ENCODE measurements at places on chromosomes 12 and 14.
A peak's percentile ranks its signal among the peaks of the same experiment; 100 is the strongest.

- no peak for DNase-seq
These were observed 591.2 kb downstream of the VRK1 start for GRCh38 chr14:97388408-97388807.

GRCh38 chr12:109995361-109995685 is 845 bp downstream of the GIT2 start:
- no peak for DNase-seq

GRCh38 chr14:64232095-64232838 is 61.9 kb downstream of the ESR2 start:
- peak; percentile 63 for DNase-seq

- no peak for DNase-seq
These were observed 10.9 kb downstream of the CLEC7A start for GRCh38 chr12:10119066-10119465.

DNA sequence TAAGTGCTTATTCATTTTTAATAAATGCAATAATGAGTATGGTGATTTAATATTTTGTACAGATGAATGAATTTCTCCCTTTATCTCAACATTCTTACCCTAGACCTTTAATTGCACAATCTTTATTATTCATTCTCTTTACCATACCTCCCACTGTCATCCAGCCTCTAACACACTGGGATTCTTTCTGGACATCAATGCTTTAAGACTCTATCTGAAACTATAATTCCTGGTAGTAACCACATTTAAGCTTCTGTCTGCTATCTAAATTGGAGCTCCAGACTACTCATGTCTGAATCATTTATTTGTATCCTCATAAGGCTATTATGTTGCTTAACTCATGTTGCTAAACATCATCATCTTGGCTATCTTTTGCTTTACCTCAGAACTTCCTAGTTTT is 270.2 kb downstream of the ALG10B start:
- DNase-seq, result no peak

- DNase-seq, result no peak
These were observed 58.1 kb downstream of the ISCA2 start for GRCh38 chr14:74551431-74552371.

- DNase-seq, result no peak
These were observed 290.7 kb upstream of the AMIGO2 start for GRCh38 chr12:47370421-47370820.

DNA sequence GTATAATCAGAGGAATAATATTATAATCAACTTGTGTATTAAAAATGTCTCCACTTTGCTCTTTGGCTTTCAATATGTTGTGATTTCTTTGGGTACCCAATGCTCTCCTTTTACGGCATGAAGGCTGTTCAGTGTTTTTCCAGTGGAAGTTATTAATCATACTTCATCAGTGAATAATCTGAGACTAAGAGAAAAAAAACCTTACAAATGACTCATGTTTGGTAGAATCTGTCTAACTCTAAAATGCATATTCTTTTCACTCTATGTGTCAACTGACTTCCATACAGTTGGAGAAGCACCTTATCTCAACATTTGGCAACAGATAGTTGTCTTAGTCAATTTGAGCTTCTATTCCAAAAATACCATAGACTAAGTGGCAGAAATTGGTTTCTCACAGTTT is 82.2 kb downstream of the PTPRO start:
- no peak for DNase-seq

GRCh38 chr12:30930238-30930637 is 3.7 kb downstream of the TSPAN11 start:
- no peak for DNase-seq

GRCh38 chr12:3173008-3173553 is 95.9 kb downstream of the TSPAN9 start:
- DNase-seq, result no peak

DNA sequence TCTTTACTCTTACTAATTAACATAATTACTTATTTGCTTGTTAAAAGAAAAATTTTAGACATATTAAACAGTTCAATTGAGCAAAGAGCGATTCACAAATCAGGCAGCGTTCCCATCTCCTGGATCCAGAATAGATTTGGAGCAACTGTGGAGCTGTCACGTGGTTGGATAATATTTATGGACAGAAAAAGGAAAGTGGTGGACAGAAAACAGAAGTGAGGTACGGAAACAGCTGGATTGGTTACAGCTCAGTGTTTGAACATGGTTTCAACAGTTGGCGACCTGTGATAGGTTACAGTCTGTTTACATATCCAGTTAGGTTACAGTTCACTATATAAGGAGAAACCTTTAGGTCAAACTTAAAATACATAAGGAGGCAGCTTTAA is 19.7 kb upstream of the FAM234B start:
- no peak for DNase-seq

GRCh38 chr14:68416171-68416570 is 376.7 kb downstream of the ZFP36L1 start:
- no peak for DNase-seq

- DNase-seq, result no peak
These were observed 29.7 kb downstream of the CPNE8 start for GRCh38 chr12:38875586-38876228.

DNA sequence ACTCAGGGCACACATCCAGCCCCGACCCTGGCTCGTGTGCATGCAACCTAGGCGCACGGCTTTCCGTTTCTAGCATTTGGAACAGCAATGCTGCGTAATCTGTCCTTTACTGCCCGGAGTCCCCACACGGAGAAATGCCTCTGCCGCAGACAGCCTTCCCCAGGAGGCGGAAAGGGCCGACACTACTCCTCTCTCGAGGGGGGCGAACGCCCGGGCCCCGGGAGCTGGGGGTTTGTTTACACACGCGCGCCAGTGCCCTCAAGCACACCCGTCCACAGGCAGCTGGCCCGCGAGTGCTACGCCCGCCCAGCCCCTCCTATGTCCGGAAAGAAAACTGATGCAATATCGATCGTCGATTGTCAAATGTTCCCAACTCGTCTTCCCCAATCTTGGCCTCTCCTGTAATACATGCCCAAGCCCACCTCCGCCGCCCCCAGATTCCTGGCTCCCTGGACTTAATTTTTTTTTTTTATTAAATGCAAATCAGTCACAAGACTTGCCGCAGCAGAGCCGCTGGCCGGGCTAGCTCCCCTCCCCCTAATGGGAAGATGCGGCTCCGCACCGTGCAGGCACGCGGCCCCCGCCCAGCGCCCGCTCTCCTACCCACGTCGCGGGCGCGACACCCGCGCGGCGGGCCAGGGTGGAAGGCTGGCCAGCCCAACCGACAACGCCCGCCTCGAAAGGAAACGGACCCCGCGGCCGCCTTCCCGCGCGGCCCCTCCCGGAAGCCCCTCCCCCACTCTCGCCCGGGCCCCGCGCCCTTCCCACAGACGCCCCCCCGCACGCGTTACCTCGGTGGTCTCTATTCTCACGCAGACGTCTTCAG is 642 bp downstream of the SLC38A2 start:
- no peak for DNase-seq

DNA sequence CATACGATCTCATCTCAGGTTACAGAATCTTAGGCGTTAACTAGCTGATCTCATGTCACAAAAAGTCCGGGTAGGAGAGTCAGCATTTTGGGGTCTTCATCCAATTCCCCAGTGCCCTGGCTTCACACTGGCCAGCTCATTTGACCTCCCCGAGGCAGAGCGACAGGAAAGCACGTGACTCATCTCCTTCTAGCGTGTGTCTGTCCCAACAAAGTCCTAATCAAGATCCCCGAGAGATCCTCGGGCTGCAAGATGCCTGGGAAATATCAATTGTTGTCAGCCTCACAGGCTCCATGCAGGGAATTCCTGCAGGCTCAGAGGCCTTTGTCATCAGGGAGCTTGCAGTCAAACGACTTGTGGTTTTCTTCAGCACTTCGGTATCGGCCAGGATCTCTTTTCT is 57.5 kb downstream of the ZNF664 start:
- DNase-seq, result peak; percentile 45

DNA sequence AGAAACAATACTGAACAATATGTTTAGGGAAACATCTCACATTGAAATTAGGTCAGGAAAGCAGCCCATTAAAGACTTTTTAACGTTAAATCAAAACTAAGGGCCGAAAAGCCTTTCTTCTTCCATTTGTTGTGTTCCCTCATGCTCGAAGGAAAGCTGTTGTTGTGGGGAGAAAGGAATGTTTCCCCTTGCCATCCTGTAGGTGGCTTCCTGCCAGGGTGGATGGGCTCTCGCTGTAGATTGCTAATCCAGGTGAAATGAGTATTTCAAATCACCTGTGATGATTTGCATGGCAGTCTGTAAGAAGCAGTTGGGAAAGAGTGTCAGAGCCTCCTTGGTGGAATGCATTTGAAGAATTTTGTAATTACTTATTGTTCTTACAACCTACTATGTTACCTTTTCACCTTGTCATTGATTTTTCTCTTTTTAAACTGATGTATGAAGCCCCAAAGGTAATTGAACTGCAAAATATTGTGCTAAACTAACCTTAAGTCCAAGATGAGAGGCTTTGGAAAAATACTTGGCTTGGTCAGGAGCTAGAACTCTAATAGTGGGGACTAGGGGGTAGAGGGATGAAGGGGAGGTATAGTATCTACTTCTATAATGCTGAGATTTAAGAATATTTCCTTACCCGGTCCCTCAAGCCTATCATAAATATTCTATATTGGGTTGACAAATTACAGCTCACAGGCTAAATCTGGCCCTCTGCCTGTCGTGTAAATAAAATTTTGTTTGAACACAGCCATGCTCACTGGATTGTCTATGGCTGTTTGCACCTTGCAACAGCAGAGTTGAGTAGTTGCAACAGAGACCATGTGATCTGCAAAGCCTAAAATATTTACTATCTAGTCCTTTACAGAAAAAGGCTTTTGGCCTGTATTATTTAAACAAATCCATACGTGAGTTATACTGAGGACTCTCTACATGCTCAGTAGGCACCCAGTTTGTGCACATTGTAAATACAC is 7.7 kb upstream of the DCP1B start:
- DNase-seq, result no peak

DNA sequence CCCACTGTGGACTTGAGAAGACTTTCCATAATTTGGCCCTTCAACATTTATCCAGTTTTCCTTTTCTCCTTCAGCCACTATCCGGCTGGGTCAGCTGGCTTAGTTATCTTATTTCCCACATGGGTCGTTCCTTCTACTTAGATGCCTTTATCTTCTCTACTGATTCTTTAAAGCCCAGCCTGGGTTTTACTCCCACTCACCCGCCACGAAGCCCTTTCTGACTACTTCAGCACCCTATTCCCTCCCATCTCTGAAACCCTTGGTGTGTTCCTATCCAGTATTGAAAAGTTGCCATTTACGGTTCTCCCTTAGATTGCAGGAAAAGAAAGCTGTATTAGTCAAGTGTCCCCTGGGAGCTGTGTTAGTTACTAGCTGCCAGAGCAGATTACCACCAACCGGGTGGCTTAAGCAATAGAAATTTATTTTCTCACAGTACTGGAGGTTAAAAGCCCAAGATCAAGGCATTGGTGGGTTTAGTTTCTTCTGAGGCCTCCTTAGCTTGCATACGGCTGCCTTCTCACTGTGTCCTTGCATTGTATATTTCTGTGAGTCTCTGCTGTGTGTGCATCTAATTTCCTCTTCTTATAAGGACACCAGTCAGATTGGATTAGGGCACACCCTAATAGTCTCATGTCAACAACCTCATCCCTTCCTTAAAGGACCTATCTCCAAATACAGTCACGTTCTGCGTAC is 105.5 kb downstream of the GPATCH2L start:
- DNase-seq, result no peak

DNA sequence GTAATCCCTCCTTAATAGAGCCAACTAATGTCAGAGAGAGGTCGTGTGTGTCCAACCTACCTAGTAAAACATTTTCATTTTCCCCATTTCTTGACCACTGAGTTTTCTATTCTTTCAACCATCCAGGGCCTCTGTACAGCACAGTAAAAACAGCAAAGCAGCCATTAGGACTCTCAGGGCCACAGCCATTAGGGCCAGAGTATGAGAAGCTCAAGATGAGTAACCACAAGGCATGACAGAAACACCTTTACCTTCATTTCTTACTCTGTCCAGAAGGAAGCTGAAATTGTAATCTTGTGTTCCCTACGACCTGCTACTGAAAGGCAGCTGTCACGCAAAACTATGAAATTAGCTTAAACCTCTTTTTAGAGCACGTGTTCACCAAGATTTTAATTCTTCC is 2.3 kb downstream of the SPPL3 start:
- no peak for DNase-seq

DNA sequence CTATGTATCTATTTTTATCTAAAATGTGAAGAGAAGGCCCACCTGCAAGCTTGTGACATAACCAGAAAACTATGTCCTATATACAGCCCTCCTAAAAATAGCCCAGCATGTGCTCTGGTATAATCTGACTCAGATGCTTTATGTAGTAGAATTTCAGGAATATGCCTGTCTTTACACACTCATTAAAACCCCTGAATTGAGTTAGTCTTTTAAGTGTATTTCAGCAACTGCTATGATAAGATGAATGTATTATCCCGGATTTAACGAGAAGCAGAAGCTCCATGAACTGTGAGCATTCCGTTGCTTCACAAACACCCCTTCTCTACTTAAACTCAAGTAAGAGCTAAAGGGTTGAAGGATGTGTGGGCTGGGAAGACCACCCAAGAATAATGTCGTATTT is 89.9 kb upstream of the PRICKLE1 start:
- no peak for DNase-seq

GRCh38 chr14:59451849-59452248 is 13.3 kb downstream of the GPR135 start:
- DNase-seq, result no peak

- no peak for DNase-seq
These were observed 74.4 kb downstream of the POLR3B start for GRCh38 chr12:106431839-106432411.

GRCh38 chr12:67889931-67890330 is 99.3 kb upstream of the IFNG-AS1 start:
- no peak for DNase-seq

GRCh38 chr14:61841145-61841544 is 78.9 kb downstream of the SNAPC1 start:
- no peak for DNase-seq

DNA sequence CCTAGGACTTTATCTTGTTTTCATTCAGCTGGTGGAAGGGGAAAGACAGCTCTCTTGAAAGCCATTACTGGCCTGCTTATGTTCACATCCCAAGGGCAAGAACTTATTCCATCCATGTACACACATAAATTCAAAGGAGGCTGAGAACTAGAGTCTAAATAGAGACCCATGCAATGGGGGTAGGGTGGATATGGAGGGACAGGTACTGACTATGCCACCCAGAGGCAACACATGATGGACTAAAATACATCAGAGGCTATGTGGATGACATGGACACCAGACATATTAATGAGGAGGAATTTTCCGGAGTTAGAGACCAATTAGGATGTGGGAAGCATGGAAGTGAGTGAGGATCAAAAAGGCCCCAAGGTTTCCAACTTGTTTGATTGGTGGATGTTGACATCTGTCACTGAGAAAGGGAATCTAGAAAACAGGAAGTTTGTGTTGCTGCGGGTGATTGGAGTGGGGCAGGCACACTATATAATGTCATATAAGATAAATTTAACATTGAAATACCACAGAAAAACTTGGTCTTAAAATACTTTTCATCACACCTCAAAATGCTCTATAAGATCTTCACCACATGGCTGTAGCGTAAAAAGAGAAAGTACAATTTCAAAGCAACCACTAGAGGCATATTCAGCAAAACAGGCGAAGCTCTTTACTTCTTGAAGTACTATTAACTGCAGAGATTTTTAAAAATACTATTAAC is 130.4 kb downstream of the GRIP1 start:
- DNase-seq, result no peak
